ENCODE measurements at places on chromosomes 2 and 18. TPM values are rescaled to one million over a fixed set of nuclear protein-coding genes. Genes with fewer than 3 reads are reported as not detected.

COL6A3 gene
- not detected for total RNA-seq

DNA sequence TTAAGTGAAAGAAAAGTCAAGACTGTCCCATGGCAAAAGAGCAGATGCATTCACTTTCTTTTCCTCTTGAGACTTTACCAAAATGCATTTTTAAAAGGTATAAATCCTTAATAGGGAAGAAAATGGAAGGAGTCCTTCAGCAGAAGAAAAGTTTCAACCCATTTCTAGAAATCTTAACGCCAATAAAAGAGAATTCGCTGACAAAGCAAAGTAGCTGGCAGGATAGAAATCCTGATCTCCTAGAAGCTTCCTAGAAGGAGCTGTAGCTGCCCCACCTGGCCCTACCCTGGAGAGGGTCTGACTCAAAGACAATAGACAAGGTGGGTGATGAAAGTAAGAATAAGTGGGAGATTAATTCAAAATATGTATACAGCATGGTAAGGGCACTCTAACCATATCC lies 144.9 kb upstream of the PKDCC start:
- no peak for DNase-seq

AMER3 gene
- not detected for total RNA-seq

- no peak for DNase-seq
Measured at GRCh38 chr2:43960921-43961320, 34.9 kb downstream of the LRPPRC start.

ARMC9 gene
- 12.8 TPM for total RNA-seq

DNA sequence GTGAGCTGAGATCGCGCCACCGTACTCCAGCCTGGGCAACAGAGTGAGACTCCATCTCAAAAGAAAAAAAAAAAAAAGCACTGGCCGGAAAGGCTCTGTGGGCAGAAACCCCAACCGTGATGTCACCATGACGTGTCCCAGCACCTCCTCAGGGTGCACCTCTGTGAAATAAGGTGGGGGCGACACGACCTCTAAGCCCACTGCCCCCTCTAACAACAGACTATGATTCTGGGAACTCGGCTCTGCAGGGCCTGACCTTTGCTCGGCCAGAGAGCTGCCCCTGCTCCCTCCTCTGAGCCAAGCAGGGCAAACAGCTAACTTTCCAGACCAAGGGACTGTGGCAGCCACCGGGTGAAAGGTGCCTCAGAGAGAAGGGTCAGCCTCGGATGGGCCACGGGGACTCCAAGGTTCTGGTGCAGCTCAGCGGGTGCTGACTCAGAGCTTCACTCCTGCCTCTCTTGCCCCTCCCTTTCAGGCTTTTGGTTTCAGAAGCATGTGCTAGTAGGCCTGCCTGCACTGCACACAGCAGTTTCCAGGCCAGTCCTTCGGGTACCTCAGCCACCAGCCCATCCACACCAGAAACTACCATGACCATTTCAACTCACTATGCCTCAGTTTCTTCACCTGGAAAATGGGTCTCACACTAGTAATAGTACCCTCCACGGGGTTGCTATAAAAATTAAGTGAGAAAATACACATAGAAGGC lies 8.0 kb downstream of the TMBIM1 start:
- DNase-seq: no peak

DNA sequence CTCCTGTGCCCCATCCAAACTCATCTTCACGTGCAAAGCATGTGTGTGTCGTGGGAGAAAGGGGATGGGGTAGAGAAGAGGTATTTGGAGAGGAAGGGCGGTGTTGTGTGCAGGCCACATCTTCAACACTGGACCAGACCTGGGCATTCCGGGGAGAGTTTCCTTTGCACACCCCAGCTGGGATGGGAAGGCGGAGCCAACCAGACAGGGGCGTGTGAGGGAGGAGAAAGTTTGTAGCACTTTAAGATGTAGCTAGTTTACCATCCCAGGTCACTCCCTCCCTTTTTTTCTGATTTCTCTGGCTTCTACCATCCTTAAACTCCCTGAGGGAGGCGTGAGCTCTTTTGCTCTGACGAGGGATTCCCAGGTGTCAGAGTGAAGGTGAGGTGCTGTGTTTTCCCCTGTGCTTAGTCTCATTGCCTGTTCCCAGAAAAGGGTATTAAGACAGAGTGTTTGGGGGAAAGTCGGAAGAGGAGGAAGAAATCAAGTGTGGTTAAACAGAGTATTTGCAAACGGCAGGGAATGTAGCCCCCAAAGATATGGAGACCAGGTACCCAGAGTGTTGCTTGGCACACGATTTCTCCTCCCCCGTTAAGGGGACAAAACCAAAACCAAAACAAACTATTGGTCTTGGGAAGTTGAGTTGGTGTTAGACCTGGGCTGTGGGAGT lies 1.6 kb downstream of the SETBP1 start:
- no peak for DNase-seq

- no peak for DNase-seq
Measured at GRCh38 chr2:55707751-55708150, 14.1 kb upstream of the PNPT1 start.

DNA sequence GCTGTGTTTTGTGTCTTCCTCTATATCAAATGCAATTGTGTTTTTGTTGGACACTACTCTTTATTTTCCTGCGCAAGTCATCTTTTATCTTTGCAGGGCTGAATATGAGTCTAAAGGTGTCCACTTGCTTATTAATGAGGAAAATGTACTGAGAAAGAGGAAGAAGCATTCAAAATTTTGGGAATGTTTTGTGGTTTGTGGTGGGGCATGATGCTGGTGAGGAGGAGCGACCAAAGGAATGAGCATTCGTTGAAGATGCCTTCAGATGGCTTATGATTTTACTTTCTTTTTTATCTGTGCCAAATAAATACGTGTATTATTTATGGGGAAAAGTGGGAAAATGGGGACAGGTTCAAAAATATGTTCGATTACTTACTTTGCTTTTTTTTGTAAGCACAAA lies 63.9 kb upstream of the SMIM21 start:
- no peak for DNase-seq

DNA sequence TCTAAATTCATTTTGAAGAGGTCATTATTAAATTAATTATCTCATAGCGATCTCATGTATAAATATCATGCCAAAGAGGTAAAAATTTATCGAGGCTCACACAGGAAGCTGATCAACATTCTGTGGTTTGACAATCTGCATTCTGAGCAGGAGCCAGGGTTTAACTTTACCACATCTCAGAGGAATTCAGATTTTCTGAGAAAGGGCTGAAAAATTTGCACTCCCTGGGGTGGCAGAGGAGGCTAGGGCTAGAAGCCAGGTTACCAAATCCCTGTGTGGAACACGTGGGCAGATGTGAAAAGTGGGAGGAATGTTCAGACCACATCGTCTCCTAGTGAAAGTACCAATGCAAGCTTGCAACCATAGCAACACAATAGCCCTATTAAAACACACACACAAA lies 63.5 kb upstream of the CTLA4 start:
- DNase-seq: no peak

- no peak for DNase-seq
Measured at GRCh38 chr18:80241919-80242777, 5.2 kb downstream of the PARD6G start.

IL37 gene
- total RNA-seq: not detected

MBP gene
- total RNA-seq: 5.0 TPM

GRCh38 chr2:164705412-164706167 lies 84.3 kb upstream of the GRB14 start:
- DNase-seq: no peak

ST8SIA5 gene
- total RNA-seq: 0.08 TPM

DNA sequence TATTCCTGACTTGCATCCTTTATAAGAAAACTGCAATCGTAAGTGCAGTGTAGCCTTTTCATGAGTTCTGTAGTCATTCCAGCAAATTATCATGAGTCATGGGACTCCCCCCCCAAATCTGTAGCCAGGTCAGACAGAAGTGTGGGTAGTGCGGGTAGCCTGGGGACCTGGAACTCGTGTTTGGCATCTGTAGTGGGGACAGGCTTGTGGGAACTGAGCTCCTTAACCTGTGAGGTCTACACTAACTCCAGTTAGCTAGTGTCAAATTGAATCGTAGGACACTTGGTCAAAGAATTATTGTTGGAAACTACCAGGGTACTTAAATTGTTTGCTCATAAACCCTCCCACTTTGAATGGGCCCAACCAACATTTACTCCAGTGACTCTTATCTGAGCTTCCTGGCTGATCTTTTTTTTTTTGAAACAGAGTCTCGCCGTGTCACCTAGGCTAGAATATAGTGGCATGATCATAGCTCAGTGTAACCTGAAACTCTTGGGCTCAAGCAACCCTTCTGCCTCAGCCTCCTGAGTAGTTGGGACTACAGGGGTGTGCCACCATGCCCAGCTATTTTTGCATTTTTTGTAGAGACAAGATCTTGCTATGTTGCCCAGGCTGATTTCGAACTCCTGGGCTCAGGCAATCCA lies 12.4 kb downstream of the PFN4 start:
- DNase-seq: no peak

SLC14A1 gene
- total RNA-seq: not detected

DNA sequence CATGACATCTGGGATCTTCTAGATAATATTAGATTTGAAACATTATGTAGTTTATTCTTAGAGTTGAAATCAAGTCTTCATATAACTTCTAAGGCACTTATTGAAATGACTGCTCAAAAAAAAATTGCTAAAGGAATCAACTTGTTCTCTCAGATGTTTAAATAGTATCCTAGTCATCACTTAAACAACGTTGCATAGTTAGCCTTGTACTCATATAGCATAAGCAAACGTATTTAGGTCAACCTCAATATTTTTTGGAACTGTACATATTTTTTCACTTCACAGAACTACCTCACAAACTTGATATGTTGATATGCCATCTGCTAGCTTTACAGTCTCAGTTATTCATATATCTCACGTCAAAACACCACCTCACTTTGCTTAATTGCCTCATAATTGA lies 47.1 kb upstream of the CREB1 start:
- DNase-seq: no peak

Data from HepG2 (cell line).